AG08396 (cell line): ENCODE measurements at places on chromosomes 5 and 9.

GRCh38 chr5:126552614-126553013 is 42.4 kb downstream of the ALDH7A1 start:
- DNase-seq = no peak

DNA sequence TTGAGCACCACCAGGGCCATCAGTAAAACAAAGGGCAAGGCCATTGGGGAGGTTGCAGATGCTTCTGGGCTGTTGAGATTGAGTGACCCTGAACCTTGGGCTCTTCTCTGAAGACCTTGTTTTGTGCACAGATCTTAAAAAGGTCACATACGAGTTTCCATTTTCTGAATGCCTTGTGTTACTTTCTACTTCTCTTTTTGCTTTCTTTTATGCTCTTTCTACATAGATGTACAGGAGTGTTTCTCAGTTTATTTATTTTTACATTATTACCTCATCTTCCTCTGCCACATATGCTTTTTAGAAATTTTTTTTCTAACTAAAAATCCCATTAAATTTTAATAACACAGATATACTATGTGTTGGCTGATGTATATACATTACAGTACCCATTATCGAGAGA is at the start of gene IFNA5:
TSS of gene IFNA5 (minus strand) at position 101 of the 400 bp plus-strand sequence. CDS start at position 44, 57 bp downstream.
- DNase-seq = no peak

DNA sequence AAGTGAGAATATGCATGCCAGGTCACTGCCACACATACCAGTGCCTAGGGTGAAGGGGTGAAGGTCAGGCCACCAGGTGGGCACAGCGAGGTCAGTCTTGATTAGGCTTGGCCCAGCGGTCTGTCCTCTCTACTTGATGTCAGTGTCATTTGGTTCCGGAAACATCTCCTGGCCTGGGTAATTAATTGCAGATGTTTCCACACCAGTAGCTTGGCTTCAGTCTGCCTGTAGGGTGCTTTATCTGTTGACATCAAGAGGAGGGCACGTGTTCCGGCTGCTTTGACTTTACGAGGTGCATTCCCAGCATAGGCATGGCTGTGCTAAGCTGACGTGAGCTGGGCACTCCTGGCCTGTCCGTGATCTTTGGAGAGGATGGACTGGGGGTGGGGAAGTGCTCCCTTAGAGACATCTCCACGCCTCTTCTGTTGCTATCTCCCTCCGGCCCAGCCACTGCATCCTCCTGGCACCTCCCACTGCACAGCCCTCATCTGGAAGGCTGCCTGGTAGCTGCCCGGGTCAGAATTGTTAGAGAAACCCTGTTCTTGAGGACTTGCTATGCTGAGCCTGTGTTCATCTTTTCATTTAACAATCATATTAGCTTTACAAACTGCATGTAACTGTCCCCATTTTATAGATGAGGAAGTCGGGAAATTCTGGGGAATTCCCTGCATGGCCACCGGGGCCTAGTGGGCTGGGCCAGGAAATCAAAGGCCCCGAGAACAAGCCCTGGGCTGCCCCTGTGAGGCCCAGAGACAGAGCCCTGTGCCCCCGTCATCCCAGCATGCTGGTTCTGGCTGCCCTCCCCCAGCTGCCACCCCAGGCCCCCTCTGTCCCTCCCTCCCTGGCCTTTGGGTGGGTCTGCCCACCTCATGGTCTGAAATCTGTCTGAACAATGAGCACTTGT is 29.1 kb downstream of the JADE2 start:
- peak; percentile 38 for DNase-seq

DNA sequence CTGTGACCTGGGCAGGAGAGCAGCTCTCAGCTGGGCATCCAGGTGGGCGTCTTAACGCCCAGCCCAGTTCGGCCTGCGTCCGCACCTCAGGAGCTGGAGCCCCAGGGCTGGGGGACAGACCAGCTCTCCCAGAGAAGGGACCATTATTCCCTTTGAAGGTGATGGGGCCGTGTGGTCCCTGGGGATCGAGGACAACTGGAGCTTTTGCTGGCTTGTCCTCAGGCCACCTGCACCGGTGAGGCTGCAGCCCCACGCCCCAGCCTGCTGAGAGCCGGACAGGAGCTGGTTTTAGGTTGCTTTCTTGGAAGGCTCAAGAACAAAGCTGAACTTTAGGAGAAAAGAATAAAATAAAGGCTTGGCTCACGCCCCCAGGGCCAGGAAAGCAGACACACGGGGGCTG is 40.9 kb downstream of the NACC2 start:
- peak; percentile 5 for DNase-seq

DNA sequence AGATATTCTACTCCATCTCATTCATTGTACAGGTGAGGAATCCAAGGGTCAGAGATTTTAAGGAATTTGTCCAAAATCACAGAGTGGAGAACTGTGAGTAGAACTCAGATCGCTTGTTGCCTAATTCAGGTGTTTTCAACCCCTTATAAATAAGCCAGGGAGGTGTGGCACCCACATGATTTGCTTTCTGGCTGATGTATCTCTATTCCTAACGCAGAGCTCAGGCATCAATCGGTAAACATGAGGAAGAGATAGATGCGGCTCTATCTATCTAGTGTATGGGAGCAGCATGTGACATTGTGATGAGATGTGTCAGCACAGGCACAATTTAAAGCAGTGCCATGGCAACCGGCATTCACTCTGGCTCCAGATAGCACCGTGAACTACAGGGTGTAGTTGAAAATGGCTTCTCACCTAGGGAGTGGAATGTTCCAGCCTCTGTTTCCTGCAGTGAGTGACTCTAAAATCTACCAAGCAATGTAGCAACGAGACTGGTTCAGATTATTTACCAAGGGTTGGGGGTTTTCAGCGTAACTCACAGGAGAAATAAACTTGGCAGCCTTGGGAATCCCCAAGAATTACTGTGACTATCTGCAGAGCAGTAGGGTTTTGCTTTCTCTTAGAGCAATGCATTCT is 53.4 kb upstream of the SUB1 start:
- peak; percentile 47 for DNase-seq

DNA sequence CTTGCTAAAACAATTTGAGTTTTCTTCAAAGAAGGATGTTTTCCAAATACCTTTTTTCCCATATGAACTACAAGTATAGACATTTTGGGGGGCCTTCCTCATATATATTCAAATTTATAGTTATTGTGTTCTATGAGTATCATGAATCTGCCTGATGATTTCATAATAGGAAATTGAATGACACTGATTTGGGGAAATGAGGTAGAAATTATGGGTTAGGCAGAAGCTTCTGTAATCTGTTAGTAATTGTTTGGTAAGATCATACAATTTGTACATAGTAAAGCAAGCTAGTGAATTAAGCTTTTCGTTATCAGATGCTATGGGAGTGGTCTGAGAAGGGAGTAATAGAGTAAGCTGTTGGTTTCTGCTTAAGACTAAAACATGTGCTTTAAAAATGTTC is 98.0 kb downstream of the TRIO start:
- no peak for DNase-seq

- DNase-seq = peak; percentile 98
These were observed 965 bp downstream of the PTGDS start for GRCh38 chr9:136978073-136978864.

- no peak for DNase-seq
These were observed 14.7 kb upstream of the MLLT3 start for GRCh38 chr9:20636888-20637440.

DNA sequence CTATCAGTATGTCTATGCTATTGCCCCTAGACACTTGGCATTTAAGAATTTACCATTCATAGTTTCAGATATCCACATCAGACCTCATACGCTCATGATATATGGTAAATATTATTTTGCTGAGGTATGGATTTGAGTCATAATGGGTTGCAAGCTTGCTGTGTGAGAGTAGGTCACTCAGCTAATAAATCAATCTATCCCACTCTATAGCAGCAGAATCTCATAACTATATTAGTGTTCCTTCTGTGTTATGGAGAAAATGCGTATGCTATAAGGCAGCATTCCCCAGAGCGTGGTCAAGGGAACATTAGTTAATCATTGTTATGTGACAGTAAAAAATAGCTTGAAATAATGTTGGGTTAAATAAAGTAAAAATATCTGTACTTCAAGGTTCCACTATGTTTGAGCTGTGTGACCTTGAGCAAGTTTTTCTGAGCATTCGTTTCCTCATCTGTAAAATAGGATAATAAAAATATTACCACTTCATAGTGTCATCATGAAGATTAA is 7.7 kb downstream of the TRIM32 start:
- no peak for DNase-seq

- no peak for DNase-seq
These were observed 47.5 kb downstream of the SAXO1 start for GRCh38 chr9:18985464-18985951.

- no peak for DNase-seq
These were observed 49.4 kb upstream of the DNAH5 start for GRCh38 chr5:13993926-13994325.

DNA sequence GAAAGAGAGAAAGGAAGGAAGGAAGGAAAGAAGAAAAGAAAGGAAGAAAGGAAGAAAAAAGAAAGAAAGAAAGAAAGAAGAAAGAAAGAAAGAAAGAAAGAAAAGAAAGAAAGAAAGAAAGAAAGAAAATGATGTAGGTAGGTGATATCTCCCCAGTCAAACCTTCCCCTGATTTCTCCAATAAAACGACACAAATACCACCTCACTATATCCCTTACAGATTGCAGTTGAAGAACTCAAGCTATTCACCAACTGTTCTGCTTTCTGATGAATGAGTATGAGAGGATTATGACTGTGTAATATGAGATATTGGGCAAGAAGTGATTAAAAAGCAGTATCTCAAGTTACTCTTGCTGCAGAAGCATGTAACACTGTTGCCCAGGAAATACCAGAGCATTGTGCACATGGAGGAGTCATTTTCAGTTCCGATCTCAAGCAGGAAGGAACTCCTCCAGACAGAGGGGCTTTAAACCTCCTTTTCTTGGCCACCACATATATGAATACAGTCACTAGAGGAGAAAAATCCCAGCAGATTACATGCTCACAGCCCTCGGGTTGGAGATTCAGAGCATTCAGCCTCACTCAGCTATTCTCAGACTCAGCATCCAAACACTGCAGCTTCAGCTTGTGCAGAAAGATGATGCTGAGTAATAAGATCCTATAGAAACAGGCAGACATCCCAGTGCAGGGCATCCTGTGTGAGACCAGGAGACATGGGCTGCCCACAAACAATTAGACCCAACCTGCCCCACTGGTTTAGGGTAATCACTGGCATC is 61.4 kb downstream of the UGCG start:
- DNase-seq = peak; percentile 59

DNA sequence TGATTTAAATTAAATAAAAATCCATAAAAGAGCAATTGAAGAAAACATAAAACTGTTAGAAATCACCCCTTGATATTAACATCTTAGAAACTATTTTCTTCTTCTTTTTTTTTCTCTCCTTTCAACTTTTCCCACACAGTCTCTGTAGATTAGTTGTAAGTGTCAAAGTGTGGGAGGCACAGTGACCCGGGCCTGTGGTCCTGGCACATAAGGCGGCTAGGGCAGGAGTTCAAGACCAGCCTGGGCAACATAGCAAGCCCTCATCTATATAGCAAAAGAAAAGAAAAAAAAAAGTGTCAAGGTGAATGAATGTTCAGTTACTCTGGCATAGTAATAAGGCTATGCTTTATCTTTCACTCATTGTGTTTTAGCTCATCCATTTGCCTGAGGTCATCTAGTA is 14.2 kb downstream of the RORB start:
- no peak for DNase-seq

- DNase-seq = peak; percentile 10
These were observed 603 bp downstream of the PPIP5K2 start for GRCh38 chr5:103120607-103121200.

DNA sequence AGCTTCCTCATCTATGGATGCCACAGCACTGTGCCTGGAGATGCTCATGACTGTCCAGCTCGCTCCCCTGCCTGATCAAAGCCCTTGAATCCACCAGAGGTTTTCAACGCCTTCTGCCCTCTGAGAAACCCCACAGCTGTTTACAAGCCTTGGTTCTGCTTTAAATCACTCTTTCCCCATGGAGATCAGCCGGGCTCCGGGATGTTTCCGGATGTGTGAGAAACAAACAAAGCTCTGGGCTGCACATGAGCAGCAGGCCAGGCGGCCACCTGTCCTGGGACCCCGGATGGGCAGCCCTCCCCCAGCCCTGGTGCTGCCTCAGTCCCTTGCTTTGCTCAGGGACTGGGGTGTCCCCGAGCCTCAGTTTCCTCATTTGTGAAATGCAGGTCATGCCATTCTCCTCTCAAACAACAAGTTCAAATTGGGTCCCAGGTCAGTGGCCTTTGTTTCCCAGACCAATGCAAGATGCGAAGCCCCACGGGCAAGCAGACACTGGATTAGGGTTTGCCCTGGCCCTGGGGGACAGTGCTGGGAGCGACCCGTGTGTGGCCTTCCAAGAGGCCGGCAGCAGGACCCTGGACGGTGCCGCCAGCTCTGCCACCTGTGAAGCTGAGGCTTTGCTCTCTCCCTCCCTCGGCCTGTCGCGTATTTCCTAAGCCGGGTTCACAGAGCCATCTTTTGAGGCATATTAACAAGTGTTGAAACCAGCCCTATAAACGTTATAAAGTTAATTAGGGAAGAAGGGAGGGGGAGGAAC is 42.4 kb upstream of the PHYKPL start:
- no peak for DNase-seq

GRCh38 chr5:17123010-17123409 is 94.4 kb upstream of the BASP1 start:
- no peak for DNase-seq

- DNase-seq = no peak
These were observed 7.1 kb upstream of the IL17B start for GRCh38 chr5:149386166-149386565.

- no peak for DNase-seq
These were observed 283.9 kb downstream of the GADD45G start for GRCh38 chr9:89888677-89889076.

GRCh38 chr9:132486706-132487350 is 76.8 kb downstream of the CFAP77 start:
- DNase-seq = no peak

- no peak for DNase-seq
These were observed 185.0 kb downstream of the DIRAS2 start for GRCh38 chr9:90457386-90458190.

- DNase-seq = no peak
These were observed 3.6 kb upstream of the FAM120AOS start for GRCh38 chr9:93457006-93457405.

GRCh38 chr9:127540664-127541041 is 71.4 kb upstream of the STXBP1 start:
- DNase-seq = no peak

DNA sequence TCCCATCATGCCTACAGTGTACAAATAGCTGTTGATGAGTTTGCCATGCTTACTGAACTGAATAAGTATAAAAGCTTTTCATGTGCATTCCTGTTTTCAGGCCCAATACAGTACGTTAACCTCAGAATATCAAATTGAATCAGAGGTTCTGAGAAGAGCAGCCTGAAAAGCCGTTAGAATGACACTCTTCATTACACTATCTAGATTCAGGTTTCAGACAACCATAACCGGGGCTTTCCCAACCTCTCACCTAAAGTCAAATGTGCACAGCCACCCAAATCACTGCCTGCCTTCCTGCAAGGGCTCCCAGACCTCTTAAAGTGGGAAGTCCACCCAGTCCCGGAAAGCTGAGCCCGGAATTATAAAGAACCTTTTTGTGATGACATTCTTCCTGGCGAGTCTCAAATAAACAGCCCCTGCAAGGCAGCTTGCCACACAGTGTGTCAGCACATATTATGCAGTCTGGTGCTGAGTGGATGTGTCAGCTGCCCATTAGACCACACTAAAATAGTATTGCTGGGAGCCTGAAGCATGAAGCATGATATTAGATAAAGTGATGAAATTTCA is 245.8 kb downstream of the TLE4 start:
- no peak for DNase-seq
